ENCODE measurements at places on chromosomes 2 and 18.

DNA sequence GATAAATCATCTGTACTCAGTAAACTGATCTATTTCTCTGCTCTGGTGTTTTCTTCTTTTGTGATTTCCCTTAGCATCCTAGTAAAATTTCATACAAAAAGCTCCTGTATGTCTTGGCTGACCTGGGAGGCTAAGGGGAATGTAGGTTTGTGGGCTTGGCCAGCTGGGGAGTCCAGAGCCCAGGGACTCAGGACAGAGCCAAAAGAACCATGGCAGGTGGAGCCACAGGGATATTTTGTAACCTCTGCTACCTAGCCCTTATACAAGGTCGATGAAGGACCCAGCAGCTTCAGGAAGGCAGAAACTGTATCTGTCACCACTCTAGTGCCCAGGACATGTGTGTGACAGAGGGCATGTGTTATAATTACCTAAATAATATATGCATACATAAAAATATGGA lies 22.7 kb upstream of the ZCCHC2 start:
- no peak for DNase-seq

- DNase-seq = no peak
Measured at GRCh38 chr2:231001921-231002320, 6.0 kb downstream of the SPATA3 start.

- DNase-seq = no peak
Measured at GRCh38 chr2:70474256-70474848, 79.3 kb downstream of the TGFA start.

- no peak for DNase-seq
Measured at GRCh38 chr2:152920846-152921245, 202.4 kb downstream of the ARL6IP6 start.

DNA sequence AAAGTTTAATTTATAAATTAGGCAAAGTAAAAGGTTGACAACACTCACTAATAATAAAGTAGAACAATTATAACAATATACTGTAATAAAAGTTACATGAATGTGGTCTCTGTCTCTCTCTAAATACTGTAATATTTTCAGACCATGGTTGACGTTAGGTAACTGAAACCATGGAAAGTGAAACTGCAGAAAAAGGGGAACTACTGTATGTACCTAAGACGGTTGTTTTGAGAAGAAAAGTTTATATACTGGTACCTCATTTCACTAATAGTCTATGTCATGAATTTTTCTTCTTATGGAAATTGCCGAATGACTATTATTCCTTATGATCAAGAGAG lies 166.7 kb upstream of the ZNF521 start:
- no peak for DNase-seq

DNA sequence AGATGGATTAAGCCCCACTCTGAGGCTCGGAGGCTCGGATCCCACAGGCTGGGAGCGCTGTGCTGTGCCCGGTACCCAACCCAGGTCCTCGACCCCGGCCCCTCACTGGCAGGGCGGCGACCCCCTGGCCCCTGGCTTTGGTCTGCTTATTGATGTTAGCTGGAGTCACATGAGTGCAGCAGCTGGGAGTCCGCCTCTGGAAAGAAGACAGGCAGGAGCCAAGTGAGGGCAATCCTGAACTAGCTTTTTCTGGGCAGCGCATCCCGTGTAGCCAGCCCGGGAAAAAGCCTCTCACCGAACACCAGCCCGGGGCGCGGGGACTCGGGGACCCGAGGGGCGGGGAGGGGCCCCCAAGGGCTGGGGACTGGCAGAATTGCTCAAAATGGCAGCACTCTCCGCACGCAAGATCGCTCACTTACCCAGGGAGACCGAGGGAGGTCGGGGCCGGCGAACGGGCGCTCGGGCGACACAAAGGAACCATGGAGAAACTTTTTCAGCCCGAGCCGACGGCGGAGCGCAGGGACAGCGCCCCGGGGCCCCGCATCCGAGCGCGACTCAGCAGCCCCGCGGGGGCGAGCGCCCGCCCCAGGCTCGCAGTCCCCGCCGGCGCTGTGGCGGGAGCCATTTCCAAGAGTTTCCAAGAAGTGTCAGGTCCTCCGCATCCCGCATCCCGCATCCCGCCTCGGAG lies 567 bp downstream of the TMEM200C start:
- DNase-seq = no peak

GRCh38 chr18:70332694-70333093 lies 43.8 kb downstream of the SOCS6 start:
- DNase-seq = no peak

DNA sequence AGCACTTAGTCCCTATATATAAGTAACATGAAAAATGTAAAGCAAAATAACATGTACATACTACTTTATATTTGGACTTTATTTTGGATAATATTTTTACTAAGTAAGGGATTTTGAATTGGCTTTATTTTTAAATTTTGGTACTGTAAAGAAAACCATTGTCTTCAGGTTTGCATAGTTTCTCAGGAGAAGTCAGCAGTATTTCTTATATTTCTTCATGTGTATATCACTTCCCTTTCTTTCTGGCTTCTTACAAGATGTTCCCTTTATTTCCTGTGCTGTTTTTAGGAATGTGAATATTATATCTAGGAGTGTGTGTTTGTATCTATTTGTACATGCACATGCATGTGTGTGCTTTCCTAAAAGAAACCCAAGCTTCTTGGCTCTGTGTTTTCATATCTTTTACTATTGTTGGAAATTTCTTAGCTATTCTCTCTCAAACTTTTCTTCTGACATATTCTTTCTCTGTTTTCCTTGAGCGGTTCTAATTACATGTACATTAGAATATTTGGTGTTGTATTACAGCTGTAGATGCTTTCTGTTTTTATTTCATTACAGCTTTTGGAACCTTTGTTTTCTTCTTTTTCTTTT lies 1549.7 kb upstream of the ACVR2A start:
- no peak for DNase-seq

DNA sequence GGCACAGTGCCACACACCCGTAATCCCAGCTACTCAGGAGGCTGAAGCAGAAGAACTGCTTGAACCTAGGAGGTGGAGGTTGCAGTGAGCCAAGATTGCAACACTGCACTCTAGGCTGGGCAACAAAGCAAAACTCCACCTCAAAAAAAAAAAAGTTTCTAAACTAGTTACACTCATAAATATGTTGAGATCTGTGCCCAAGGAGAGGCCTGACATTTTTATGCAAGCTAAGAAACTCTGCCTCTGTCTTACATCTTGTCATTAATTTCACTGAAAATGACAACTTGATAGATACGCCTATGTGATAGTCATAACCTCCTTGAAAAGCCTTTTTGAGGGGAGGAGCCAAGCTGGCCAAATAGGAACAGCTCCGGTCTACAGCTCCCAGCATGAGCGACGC lies 412.7 kb downstream of the STK39 start:
- DNase-seq = no peak

DNA sequence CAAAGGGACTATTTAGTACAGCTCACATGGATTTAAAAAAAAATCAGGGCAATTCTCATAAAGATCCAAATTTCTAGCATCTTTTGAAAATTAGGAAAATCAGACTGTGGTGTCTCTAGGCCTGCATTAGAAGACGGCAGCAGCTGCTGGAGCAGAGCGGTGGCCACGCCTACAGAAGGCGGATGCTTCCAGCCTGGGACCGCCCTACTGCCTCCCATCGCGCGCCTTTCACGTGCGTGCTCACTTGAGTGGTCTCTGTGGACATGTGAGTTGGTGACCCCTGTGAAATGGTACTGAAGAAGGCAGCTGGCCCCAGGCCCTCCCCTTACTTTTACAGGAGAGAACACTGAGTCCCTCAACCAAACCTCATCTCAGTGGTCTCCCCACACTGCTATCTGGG lies 15.2 kb upstream of the ZFP36L2 start:
- DNase-seq = no peak

DNA sequence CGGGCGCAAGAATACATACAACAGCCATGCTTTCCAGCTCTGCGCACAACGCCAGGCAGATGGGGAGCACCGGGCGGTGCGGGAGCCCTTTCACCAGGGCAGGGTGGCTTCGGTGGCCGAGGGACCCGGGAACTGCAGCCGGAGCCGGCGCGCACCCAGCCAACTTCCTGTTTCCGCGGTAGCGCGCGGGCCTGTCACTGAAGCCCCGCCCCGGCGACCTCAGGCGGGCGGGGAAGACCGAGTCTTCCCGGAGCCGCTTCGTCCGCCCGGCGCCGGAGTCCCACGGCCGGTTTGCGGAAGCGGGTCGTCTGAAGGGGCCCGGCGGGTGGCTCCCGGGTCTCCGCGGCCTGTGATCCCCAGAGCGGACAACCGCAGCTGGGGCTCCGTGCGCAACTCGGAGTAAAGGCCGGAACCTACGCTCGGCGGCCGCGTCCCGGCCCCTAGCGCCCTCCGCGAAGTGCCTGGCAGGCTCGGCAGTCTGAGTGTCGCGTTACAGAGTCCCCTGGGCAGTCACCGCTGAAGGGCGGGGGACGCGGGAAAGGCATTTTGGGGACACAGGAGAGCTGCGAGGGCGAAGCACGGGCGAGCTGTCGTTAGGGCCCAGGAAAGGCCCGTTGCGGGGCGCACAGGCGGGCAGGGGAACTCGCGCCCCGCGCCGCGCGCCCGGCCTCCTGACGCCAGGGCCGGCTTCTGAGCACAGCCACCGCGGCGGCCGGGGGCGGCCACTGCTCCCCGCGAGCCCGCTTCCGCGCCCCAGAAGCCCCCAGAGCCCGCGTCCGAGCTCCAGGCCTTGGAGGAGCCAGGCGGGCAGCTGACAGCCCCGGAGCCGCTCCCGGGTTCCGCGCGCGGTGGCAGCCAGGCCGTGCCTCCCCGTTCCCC lies at the start of gene MPPE1:
Gene MPPE1 (minus strand): TSS at position 136 of the 879 bp plus-strand sequence. CDS start 11,053 bp downstream, outside the sequence.
- peak; percentile 87 for DNase-seq

DNA sequence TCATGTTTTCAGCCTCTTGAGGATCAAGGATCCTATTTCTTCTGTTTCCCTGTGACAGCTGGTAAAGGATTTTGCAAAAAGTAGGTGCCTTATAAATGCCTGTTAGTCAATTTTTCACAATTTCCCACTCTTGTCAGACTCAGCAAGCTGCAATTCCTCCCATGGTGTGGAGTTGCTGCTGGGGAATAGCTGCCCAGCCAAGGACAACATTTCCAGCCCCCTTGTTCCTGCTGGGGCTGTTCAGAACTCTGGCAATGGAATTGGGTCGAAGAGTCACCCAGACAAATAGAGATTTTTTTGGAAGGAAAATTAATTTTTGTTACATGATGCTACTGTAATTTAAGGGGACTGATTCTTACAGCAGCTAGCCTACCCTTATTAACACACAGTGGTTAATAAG lies 43.7 kb downstream of the FSHR start:
- no peak for DNase-seq

DNA sequence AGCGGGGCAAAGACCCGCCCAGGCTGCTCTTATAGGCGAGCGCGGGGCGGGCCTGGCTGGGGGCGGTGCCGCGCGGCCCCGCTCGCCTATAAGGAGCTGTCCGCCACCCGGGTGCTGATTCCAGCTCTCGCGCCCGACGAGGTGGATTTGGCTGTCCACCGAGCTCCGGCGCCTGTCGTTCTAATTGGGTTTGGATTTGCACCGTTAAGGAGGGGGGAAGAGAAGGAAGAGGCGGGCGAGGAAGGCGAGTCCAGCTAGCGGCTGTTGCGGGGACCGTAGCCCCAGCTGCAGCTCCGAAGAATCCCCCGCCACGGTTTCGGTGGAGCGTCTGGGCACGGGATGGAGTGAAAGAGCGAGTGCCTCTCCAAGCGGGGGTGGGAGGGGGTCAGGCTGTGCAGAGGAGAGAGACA lies at the start of gene CNTNAP5:
Gene CNTNAP5 (plus strand): TSS at position 117 of the 410 bp plus-strand sequence. CDS start 364 bp downstream, outside the sequence.
- DNase-seq = no peak
